ENCODE measurements at places on chromosomes 3 and 15. TPM values are rescaled to one million over a fixed set of nuclear protein-coding genes. Genes with fewer than 3 reads are reported as not detected.

CFAP161 gene
- total RNA-seq: not detected

LIPC gene
- 0.51 TPM for total RNA-seq

OR5K2 gene
- total RNA-seq: not detected

SLC28A1 gene
- 0.21 TPM for total RNA-seq

SENP2 gene
- 52.3 TPM for total RNA-seq

TF gene
- total RNA-seq: not detected

SLC12A6 gene
- total RNA-seq: 25.9 TPM

CLN6 gene
- total RNA-seq: 1.8 TPM

XYLB gene
- total RNA-seq: 7.9 TPM

ISLR2 gene
- total RNA-seq: 11.8 TPM

ACOX2 gene
- total RNA-seq: 10.3 TPM

CASR gene
- total RNA-seq: not detected

HES1 gene
- 33.4 TPM for total RNA-seq

SPSB4 gene
- total RNA-seq: not detected

GOLGA6L7 gene
- total RNA-seq: not detected

DVL3 gene
- total RNA-seq: 20.5 TPM

TTLL13 gene
- total RNA-seq: not detected

LHFPL4 gene
- total RNA-seq: not detected

SSUH2 gene
- 1.5 TPM for total RNA-seq

ZNF80 gene
- total RNA-seq: not detected

FEZF2 gene
- not detected for total RNA-seq

SCN11A gene
- 0.12 TPM for total RNA-seq

CIB2 gene
- 11.3 TPM for total RNA-seq

ST8SIA2 gene
- total RNA-seq: not detected

TRMT10C gene
- total RNA-seq: 47.8 TPM

GPR27 gene
- total RNA-seq: 3.8 TPM

CLDN18 gene
- not detected for total RNA-seq

SLC9A9 gene
- 28.2 TPM for total RNA-seq

DZIP1L gene
- total RNA-seq: 26.8 TPM

MCCC1 gene
- 36.8 TPM for total RNA-seq

SI gene
- not detected for total RNA-seq

ZSCAN29 gene
- 5.4 TPM for total RNA-seq

SLC6A20 gene
- total RNA-seq: not detected

KNG1 gene
- not detected for total RNA-seq

EIF4G1 gene
- total RNA-seq: 269 TPM

SAMMSON gene
- 0.21 TPM for total RNA-seq

NT5DC2 gene
- 67.6 TPM for total RNA-seq
